ENCODE measurements at places on chromosomes 2 and 18.

DNA sequence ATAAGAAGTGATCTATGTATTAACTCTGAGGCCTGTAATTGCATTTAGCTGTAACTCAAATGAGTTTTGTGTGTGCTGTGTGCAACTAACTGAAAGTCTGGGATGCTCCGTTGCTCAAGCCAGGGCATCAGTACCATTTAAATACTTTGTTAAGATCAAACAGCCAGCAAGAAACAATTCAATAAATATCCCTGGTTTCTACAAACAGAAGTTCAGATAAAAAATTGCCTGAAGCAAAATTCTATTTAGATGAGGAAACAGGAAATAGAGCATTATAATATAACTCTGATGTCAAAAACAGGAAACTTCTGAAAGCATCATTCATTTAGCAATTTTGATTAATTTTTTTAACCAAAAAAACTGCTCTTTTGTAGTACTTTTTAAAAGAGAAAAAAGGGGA, 18.9 kb upstream of the SLC38A11 start:
- no peak for DNase-seq

GRCh38 chr2:223026357-223027110, 25.5 kb upstream of the KCNE4 start:
- DNase-seq = no peak

DNA sequence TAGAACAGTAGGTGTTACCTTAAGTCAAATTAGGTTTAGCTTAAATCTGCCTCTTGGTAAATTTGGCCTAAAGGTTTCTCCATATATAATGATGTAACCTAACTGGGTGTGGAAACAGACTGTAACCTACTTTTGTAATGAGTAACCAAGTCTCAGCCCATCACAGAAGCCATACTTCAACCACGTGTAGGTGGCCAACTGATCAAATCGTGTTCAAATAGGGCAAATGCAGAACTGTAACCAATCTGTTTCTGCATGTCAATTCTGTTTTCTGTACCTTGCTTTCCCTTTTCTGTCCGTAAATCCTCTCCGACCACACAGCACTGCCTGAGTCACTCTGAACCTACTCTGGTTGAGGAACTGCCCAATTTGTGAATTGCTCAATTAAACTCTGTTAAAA, 34.0 kb upstream of the PLA2R1 start:
- DNase-seq = no peak

DNA sequence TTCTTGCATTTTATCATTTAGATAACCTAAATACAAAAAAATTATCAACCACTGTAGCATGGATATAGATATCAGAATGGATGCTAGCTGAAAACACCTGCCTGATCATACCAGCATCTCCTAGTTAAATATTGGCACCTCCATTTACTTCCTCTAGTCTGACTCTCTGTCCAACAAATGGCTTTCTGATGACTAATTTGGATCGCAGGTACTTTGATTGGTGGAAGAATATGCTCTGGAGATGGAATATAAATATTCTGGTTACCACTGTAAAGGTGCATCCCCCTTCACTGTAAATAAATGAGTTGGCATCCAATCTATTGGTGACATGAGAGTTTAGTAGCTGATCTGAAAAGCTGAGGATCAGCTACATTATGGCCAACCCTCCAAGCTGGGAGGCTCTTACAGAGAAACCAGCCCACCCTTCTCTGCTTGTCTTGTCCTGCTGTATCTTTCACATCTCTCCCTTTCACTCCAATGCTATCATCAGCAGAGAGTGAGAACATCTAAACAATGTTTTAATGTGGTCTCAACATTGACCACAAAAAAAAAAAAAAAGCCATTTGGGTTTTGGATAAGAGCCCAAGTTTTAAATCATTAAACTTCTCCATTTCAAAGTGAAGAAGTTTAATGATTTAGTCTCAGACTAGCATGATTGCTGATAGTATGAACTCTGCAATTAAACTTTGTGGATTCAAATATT, 90.5 kb downstream of the PMAIP1 start:
- no peak for DNase-seq

- DNase-seq = no peak
Measured at GRCh38 chr2:96751800-96752199, 8.9 kb upstream of the CNNM4 start.

GRCh38 chr18:77959248-77959647, 709.6 kb downstream of the GALR1 start:
- DNase-seq = no peak

GRCh38 chr18:60965856-60966255, 367.4 kb upstream of the CDH20 start:
- DNase-seq = no peak

DNA sequence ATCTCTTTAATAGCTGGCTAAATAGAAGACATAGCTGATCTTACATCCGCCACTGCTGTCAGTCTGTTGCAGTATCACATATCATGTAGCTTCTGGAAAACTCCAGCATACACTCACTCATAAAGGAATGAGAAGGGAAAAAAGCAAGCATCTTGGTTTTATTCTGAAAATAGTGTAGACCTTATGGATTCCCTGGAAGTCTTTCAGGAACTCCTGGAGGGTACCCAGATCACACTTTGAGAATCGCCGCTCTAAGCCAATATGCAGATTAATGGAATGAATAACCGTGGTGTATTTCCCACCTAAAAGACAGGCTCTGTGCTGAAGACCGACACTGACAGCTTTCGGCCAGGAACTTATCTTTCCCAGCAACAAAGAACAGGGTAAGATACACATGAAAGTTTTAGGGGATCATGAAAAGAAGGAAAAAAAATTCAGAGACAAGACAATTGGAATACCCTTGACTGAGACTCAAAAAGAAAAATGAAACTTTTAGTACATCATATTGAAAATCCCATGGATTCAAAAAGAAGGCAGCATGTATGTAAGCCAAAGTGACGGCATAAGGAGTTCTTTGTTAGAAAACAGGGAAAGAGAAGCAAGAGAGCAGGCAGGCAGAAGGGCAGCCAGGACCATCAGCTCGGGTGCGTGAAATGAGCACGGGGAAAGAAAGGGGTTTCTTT, 56.4 kb upstream of the SEC11C start:
- no peak for DNase-seq

DNA sequence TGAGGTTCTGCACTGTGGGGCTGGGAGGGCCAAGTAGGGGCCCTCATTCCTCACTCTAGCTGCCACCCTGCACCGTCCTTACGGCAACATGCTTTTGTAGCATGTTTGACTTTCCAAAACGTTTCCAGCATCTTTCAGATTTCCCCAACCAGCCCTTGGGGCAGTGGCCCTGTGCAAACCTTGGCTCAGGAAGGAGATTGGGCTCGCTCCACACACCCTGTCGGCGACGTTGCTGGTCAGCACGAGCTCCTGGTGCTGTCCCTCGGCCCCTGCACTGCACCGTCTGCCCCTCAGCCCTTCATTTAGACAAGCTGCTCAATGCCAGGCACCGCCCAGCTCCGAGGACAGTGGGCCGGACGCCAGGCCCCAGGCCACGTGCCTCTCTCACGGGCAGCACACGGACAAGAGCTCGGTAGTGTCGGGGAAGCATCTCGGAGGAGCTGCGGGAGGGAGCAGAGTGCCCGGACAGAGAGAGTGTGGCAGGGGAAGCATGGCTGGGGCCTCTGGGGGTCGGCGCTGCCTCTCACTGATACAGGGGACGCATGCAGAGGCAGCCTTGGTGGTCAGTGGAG, 6.9 kb downstream of the GPR17 start:
- no peak for DNase-seq

DNA sequence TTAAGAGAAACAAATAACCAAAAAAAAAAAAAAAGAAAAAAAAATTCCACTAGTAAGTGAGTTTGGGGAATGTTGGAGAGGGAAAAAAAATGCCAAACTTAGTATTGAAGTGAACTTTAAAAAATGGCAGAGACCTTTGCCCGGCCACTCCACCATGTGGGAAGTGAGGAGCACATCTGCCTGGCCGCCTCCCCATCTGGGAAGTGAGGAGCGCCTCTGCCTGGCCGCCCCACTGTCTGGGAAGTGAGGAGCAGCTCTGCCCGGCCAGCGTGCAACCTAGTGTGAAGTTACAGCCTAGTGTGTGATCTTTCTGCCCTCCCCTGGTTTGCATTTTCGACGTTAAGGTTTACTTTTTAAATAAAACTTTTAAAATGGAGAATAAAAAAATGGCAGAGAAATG, 33.9 kb upstream of the VIT start:
- no peak for DNase-seq

- DNase-seq = no peak
Measured at GRCh38 chr18:45253973-45254708, 361.1 kb upstream of the SLC14A2 start.

DNA sequence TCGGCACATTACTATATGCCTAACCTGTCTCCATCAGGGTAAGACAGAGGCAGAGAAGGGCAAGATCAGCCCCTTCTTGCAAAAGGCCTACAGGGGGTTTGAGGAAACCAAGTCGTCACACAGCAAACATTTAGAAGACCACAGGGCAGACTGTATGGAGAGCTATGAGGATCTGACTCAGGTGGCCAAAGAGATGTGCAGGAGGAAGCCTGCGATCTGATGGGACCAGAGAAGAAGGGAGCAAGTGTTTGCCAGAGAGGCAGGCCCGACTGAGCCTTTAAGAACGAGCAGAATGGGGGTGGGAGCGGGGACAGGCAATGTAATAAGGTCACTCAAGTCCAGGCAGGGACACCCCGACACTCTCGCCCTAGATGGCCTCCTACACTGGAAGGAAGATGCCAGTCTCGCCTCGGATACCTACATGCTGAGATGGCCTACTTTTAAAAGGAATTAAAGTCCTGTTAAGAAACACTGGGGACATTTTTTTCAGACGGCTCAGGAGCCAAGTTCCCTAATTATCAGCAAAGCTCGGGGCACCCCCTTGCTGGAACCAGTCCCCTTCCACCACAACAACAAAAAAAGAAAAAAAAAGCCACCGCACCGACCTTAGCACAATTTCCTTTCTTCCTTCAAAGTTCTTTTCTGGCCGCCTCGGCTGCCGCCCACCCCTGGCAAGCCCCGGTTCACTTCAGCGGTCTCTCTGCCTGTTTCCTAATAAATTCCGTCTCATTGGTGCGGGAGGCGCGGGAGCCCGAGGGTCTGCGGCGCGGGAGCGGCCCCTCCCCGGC, 1.5 kb downstream of the SFXN5 start:
- DNase-seq = no peak

DNA sequence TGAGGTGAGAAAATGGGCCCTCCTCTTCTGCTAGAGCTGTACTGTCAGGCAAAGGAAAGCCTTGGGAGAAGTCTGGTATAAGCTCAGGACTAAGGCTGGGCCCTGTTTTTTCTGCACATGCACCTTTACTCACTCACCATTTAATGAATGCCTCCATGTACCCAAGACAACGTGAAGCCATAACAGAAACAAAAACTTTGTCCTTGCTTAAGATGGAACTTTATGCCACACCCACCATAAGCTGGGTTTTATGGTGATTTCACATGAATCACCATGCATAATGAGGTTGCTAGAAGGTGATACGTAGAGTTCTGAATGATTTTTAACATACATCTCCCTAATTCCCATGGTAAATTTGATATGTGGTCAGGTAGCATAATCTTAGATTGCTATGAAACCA, 63.7 kb upstream of the CYP26B1 start:
- DNase-seq = no peak

- no peak for DNase-seq
Measured at GRCh38 chr18:49655266-49656072, 93.6 kb downstream of the LIPG start.

- no peak for DNase-seq
Measured at GRCh38 chr2:177239932-177240630, 24.4 kb downstream of the NFE2L2 start.

DNA sequence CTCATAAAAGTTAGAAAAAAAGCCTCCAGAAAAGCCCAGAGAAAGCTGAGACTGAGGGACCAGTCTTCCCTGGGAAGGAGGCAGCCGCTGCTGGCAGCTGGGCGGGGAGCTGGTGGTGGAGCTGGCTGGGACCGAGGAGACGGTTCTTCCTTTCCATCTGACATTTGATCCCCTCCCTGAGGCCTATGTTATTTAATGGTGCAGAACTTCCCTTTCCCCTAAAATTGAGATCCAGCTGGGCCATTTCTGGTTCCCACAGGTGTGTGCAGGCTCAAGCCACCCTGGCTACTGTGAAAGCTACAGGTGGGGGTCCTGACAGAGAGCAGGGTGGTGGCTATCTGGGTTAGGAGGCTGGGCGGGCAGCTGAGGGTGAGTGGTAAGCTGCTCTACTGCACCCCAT, 81.5 kb upstream of the FZD7 start:
- DNase-seq = no peak

- DNase-seq = no peak
Measured at GRCh38 chr2:112523291-112523777, 18.9 kb upstream of the POLR1B start.

DNA sequence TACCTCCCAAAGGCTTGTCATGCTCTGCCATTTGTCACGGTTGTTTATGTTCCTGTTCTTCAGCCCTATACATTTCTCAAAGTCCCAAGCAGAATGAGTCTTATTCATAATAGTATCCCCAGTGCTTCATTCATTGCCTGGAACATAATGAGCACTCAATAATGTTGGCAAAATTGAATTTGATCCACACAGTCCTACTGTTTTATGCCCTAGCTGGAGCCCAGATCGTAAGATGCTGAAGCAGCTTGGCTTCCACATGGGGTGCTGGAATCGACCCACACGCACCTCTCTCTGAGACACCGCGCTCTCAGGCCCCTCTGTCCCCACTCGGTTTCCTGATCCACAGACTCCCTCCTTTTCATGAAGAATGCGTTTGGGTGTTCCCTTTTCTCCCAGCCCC, 245.5 kb downstream of the MYT1L start:
- no peak for DNase-seq

GRCh38 chr18:6992761-6993160, 124.8 kb downstream of the LAMA1 start:
- DNase-seq = no peak

DNA sequence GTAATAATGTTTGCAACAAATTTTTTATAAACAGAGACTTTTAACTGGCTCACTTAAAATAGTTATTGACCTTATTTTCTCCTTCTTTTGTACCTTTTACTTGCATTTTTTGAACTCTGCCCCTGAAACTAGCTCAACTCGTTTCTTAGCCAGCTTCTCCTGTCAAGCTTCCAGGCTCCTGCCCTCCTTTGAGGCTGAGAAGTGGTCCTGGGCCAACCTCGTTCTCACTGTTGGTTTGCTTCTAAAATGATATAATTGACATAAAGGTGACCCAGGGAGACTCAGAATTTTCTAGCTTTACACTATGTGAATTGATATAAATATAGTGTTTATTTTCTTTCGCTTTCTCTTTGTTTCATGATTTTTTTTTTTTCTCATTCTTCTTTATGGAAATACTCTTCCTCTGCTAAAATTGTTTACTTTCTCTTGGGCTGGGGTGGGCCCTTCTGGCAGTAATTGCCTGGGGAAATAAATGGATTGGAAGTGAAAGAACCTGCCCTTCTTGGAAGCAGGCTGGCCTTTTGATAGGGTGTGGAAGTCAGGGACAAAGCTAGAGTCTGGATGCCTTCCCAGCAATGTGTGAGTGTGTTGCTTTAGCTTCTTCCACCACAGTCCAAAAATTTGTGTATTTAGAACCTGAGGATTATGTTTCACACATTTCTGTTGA, 30.7 kb downstream of the GPD2 start:
- DNase-seq = no peak

All from activated CD4-positive, alpha-beta T cell treated with anti-CD3 and anti-CD28 coated beads, Interleukin-2, amount 50 U/mL, for 24 hours (primary cell).